ENCODE measurements at places on chromosomes 7 and 10.

DNA sequence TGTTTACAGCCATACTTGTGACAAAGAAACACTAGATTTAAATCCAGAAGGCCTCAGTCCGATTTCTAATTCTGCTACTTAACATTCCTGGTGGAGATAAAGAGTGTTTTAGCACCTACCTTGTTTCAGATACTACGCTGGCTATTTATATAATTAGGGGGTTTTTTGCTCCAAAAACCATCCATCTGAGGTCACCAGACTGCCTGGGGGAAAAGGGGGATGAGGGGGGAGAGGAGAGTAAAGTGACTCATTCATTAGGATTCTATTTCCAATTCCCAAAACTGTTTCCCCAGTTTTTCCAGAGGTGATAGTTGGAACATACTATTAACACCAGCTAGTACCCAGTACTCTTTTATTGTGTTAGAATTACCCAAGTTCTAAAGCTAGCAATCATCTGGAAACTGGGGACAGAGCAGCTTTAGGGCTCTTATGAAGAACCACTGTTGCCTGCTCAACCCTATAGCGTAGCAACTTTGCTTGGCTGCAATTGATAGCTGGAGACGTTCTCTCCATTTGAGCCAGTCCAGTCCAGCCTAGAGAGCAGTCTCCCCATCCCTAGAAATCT, 6.6 kb downstream of the GCC1 start:
- no peak for DNase-seq

GRCh38 chr7:112665709-112666108, 124.5 kb downstream of the TMEM168 start:
- DNase-seq: no peak

DNA sequence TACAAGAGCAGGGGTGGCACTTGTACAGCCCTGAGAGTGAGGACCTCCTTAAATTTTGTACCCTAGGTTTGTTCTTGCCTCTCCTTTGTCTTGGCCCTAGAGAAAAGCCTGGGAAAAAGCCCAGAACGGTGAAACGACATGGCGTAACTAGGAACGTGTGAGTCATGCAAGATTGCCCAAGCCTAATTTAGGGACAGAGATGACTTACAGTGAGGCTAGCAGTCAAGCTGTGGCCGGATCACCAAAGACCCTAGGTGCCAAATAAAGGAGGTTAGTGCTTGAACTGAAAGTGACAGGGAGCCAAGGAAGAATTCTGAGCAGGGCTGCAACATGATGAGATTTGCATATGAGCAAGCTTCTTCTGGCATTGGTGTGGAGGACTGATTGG, 25.1 kb downstream of the TBXAS1 start:
- DNase-seq: no peak

DNA sequence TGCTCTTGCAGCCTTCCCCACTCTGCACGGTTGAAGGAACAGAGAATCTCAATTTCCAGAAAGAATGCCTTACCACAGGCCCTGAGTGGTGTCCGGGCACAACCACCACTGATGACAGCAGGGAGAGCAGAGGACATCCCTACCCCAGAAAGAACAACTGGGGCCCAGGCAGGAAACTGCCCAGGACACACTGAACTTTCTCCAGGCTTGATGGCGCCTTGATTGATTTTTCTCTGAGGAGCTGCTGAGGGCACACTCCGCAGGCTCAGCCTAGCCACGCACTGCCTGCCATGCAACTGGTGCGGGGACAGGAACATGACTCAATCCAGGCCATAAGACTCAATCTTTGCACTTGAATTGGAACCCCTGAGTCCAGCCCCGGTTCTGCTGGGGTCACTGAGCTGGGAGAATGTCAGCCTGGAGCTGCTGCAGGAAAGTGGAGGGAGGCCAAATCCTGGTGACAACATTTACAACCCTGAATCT, 5.9 kb downstream of the AKR1B1 start:
- no peak for DNase-seq

DNA sequence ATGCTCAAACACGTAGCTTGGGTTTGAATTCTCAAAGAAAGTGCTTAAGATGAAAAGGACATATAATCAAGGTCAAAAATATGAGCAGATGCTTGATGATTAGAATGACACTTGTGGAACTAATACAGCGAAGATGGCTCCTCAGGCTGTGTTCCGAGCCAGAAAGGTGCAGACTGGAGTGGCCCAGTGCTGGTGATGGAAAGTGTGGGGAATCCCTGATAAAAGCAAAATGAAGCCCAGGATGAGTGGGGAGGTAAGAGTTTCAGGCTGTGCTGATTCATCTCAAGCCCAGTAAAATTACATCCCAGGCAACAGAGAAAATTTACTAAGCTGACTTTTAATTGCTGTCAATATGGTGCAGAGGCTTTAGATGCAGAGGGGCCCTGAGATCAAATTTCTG, 77.8 kb upstream of the IKZF1 start:
- DNase-seq: no peak

DNA sequence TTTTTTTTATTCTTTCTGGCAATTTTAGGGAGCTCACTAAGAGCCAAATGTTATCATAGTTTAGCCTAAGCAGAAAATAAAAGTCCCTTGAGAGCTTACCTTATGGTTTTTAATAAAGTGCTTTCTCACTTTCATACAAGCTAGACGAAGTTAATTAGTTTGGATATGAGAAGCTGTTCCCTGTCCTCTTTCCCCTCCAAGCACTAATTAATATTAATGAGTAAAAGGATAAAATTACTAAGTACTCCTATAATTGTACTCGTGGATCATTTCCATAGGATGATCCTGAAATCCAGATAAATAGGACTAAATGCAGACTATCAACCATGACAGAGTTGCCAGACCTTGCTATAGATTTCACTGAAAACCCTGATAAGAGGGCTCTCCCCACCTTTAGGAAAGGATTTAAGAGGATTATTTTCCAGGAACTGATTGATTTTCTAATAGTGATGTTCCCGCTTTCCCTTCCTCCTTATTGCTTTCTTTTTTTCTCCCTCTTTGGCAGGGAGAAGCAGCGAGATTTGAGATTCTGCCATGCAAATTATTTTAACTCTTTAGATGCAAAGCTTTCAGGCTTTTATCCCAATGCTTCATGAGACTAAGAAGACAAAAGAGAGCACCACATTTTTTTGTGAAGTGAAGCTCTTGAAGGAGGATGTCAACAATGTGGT, 58.3 kb upstream of the HECW1 start:
- DNase-seq: no peak

- DNase-seq: no peak
Observed at GRCh38 chr10:48410503-48410902, 104.0 kb downstream of the MAPK8 start.

- DNase-seq: no peak
Observed at GRCh38 chr7:82230811-82231581, 212.6 kb downstream of the CACNA2D1 start.

GRCh38 chr7:45506059-45506458, 68.1 kb upstream of the ADCY1 start:
- no peak for DNase-seq

GRCh38 chr10:84683550-84683949, 355.2 kb downstream of the CCSER2 start:
- DNase-seq: no peak

All from iPS DF 19.7 (cell line).